CD4-positive, CD25-positive, alpha-beta regulatory T cell (primary cell): ENCODE measurements at places on chromosomes 2 and 18.

GRCh38 chr18:54772056-54772455 lies 56.2 kb upstream of the RAB27B start:
- no peak for DNase-seq

GRCh38 chr18:70246061-70246466 lies 40.6 kb upstream of the RTTN start:
- no peak for DNase-seq

DNA sequence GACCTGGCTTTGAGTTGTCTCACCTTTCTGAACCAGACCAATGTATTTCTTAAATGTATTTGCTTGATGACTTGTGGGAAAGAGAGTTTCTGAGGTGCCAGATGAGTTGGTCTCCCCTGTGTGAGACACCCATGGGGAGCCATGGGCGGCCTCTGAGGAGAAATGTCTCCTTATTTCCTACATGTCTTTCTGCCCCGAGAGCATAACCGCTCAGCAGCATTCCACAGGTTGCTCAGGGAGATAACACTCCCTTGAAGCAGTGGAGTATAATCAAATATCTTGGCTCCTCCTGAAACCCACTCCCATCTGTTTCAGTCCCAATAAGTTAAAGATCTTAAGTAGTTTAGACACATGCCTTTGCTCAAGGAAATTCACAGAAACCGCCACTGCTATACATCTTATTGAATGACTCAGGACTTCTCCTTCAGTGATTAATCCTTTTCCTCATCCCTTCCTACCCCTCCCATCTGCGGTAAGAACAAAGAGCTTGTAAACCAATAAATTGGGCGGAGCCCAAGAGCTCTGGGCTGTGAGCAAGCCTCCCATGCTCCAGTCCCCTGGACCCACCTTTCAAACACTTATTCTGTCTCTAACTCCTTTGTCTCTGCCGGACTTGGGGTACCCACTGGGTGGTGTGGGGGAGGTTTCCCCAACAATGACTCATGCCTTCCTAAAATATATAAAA lies 285.5 kb upstream of the LRRTM4 start:
- no peak for DNase-seq

- DNase-seq, result no peak
These were observed 62.4 kb upstream of the SLC66A3 start for GRCh38 chr2:11092701-11093335.

GRCh38 chr2:63975437-63976124 lies 43.6 kb downstream of the VPS54 start:
- DNase-seq, result no peak

DNA sequence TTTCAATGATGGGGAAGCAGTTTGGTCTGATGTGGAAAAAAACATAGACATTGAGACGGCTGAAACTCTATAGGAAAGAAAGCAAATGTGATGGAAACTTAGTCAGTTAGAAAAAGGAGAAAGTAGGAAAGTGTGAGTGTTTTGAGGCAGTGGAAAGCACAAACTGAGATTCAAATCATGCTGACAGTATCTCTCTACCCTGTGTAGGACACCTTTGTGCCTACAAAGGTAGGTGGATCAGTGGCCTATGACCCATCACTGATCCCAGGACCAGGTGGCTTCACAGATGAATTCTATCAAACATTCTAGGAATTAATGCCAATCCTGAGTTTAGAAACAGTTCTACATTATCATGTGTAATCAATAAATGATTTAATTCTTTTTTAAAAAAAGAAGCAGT lies 57.1 kb downstream of the CD226 start:
- no peak for DNase-seq

DNA sequence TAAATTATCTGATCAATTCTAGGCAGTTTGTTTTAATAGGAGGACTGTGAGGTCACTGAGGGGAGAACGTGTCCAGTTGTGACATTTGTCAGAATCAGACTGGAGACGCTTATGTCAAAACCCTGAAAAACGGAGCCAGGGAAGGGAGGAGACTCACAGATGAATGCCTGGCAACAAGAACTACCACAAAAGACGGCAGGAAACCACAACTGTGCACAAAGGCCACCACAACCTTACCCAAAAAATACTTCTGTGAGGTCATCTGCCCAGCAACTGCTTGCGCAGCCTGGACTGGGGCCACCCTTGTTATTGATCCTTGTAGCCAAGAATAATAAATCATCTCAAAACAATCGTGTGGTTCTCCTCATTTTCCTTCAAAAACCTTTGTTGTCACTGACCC lies 173.0 kb upstream of the ALKAL2 start:
- DNase-seq, result peak; percentile 70

GRCh38 chr2:166494140-166494624 lies at the start of gene SCN7A:
Gene SCN7A, minus strand, starts transcription at chr2:166494249. Its CDS starts 16,553 bp downstream, at chr2:166477696.
- DNase-seq, result no peak

- DNase-seq, result no peak
These were observed 500.9 kb downstream of the FBXO15 start for GRCh38 chr18:73646772-73647171.

- no peak for DNase-seq
These were observed 152.9 kb upstream of the SESTD1 start for GRCh38 chr2:179417436-179417949.

GRCh38 chr2:217452928-217453327 lies 549.9 kb downstream of the TNS1 start:
- DNase-seq, result no peak

DNA sequence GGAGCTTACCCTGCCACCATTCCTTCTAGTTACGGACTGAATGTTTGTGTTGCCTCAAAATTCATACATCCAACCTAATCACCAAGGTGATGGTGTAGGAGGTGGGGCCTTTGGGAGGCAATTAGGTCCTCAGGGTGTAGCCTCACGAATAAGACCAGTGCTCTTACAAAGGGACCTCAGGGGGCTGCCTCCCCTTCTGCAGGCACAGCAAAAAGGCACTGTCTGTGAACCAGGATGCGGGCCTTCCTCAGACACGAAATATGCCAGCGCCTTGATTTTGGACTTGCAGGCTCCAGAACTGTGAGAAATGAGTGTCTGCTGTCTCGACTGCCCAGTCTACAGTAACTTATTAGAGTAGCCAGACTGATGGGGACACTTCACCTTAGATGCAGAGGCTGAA lies 150.4 kb upstream of the HDAC4 start:
- no peak for DNase-seq

DNA sequence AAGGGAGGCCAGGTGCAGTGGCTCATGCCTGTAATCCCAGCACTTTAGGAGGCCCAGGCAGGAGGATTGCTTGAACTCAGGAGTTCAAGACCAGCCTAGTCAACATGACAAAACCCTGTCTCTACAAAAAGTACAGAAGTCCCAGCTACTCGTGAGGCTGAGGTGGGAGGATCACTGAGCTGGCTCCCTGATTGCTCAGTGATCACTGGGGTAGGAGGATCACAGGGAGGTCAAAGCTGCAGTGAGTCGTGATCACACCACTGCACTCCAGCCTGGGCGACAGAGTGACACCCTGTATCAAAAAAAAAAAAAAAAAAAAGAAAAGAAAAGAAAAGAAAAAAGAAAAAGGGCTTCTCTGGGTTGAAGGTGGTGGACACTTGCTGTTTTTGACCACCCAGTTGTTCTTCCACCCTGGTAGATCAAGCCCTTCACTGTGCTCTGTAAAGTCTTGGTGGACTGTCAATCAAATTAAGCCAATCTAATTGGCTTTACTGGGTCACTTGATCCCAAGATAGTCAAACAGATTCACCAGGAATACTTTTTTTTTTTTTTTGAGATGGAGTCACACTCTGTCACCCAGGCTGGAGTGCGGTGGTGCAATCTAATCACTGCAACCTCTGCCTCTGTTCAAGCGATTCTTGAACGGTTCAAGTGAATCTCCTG lies 191.6 kb downstream of the AGPS start:
- DNase-seq, result no peak

DNA sequence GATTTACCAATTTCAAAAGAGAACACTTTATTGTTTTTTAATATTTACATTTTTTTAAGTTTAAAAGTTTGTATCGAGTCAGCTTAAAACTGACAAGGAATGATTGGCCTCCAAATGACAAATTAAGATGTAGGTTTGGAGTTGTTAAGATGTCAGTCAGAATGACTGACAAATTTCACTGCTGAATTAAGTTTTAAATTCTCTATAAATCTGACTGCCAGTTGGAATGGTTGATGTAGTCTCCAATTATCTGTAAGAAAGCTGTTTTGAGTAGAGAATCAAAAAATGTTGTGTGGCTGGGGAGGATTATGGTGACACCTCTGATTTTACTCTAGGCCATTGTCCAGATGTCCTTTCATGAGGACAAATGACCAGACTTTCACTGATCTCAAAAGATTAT lies 165.3 kb upstream of the CDH20 start:
- DNase-seq, result no peak

DNA sequence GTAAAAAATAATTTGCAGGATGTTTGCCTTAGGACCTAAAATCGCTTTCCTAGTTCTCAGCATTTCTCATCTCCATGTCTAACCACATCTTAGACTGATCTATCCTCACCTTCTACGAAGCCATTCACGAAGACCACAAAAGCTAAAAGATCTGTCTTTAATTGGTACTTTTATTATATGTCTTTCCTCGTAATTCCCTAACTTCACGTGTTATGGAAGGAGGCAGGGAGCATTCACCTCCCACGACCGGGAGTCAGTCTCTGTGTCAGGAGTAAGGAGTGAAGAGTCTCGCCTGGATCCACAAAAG lies 1.6 kb downstream of the DLGAP1 start:
- no peak for DNase-seq

DNA sequence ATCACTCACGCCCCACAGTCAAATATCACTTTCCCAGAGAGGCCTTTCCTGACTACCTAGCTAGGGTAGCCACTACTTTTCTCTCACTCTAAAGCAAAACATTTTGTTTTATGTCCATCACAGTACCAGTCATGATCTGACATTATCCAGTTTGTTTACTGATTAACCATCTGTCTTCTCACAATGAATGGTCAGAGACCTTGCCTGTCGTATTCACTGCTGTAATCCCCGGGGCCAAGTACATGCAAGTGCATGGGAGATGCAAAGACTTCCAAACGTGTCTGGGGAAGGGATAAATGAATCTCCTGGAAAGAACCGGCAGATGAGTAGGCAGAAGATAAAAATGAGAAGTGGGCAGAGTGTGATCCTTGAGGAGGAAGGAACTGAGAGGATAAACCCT lies 39.7 kb downstream of the THUMPD2 start:
- DNase-seq, result no peak

- DNase-seq, result no peak
These were observed 352.6 kb downstream of the TNS1 start for GRCh38 chr2:217650229-217650628.

DNA sequence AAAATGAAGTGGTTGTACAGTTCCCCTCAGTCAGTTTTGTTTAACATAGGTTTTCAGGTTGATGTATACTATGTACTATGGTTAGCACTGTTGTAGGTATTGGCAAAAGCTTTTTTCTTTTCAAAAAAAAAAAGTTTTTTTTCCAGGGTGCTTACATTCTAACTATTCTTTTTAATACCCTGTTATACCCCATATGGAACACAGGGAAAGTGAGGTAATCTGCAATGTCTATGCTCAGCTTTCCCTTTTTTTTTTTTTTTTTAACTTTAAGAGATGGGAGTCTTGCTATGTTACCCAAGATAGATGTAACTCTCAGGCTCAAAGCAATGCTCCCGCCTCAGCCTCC lies 590 bp upstream of the CCDC138 start:
- DNase-seq, result no peak

DNA sequence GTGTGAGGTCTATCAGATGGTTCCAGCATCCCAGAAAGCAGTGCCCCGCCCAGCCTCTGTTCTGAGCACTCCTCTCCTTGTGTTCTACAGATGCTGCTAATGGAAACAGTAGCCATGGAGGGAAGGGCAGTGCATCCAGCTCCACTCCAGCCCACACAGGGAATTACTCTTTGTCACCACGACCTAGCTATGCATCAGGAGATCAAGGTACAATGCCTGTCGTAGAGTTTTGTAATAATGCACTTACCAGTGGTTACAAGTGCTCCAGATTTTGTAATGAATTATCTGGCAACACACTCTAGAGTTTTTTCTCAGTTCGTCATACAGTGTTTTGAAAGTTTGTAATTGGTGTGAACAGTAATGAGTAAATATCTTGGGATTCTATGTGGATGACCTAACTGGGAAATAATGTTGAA lies 161.1 kb downstream of the ESCO1 start:
- no peak for DNase-seq
